Activated T-helper 1 cell treated with anti-CD3 and anti-CD28 coated beads, Interleukin-12 subunit alpha, Interleukin-12 subunit beta, Interleukin-2, Interleukin-4 antibody, amounts not matched to agents 30 ng/mL and 10 ng/mL and 1 ng/mL, durations not matched to agents 14 hours and 24 hours and 36 hours (primary cell): ENCODE measurements at places on chromosomes 11 and 22. TPM values are rescaled to one million over a fixed set of nuclear protein-coding genes. Genes with fewer than 3 reads are reported as not detected.
A peak's percentile ranks its signal among the peaks of the same experiment; 100 is the strongest.

The IGLL5 gene
- total RNA-seq = not detected in 2 replicates

The APOL5 gene
- total RNA-seq = not detected in 2 replicates

- no peaks in the 10 kb centered on the region for H3K36me3 ChIP-seq
- no peak for DNase-seq
- H3K27me3 ChIP-seq = no peaks in the 10 kb centered on the region
- no peak overlapping the region for H3K4me3 ChIP-seq
- H3K4me1 ChIP-seq = no peaks in the 10 kb centered on the region
- no peak overlapping the region for H3K27ac ChIP-seq
Observed at GRCh38 chr11:132911186-132911585, 621.1 kb downstream of the OPCML start.

- H3K4me1 ChIP-seq = peaks cover 23% of the 10 kb centered on the region
- H3K36me3 ChIP-seq = peaks cover 39% of the 10 kb centered on the region
Observed at GRCh38 chr11:78406568-78407196, 10.9 kb downstream of the GAB2 start.

- peaks cover 22% of the 10 kb centered on the region for H3K4me1 ChIP-seq
- peak overlapping the region; percentile 29 for H3K27ac ChIP-seq
- H3K36me3 ChIP-seq = no peaks in the 10 kb centered on the region
- DNase-seq = no peak
- no peak overlapping the region for H3K4me3 ChIP-seq
- H3K27me3 ChIP-seq = peaks cover 3% of the 10 kb centered on the region
Observed at GRCh38 chr22:39178206-39179111, 26.0 kb upstream of the CBX7 start.
